RCC 7860 (cell line): ENCODE measurements at places on chromosomes 11 and 22.

DNA sequence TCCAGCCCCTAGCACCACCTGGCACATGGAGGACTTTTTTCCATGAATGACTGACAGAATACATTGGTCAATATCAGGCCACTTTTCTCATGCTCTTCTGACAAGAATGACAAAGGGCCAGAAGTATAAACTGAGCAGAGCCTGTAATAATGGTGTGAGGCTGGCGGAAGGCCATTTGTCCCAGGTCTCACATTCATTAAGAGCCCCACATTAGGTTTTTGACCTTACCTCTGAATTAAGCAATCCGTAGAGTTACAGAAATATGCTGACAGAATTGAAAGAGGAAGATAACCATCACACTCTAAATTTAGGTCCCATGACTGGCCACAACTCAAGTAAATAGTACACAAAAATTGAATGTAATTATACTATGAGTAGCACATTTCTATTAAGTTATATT lies 55.2 kb downstream of the SYT9 start:
- no peak for DNase-seq

DNA sequence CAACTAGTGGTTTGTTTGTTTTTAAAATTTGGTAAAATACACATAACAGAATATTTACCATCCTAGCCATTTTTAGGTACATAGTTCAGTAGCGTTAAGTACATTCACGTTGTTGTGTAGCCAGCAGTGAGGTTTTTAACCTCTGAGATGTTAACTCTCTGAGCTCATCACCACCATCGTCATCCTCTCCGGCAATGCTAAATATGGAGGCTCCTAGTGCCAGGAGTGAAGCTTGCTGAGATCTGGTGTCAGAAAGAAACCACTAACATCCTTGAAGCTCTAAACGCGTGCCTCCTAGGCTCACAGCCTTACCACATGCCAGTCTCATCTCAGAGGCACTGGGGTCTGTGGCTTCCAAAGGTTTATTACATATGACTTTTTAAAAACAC lies 330.2 kb upstream of the B3GAT1 start:
- DNase-seq: no peak

GRCh38 chr11:95187723-95188122 lies 43.3 kb downstream of the SESN3 start:
- no peak for DNase-seq

DNA sequence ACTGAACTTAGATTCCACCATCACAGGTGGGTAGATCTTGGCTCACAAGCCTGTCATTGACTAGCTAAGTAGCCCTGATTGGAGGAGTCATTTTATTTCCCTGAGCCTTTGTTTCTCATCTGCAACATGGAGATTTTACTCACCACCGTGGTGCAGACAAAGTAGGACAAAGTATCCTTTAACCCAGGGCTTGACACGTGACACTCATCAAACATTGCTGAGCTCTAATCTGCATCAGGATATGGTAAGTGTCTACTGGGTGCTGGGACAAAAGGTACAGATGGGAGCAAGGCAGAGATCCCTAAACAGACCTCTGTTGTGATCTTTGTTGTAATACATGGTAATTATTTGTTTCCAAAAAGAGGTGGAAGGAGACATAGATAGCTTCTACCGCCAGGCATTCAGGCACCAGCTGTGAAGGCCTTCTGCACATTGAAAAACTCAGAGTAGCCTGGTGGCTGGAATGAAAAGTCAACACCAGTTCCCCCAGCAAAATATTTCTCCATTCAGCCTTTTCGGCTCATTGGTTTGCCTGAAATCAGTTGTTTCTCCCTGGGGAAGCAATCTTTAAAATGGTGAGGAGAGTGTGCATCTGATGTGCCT lies 18.3 kb upstream of the MICAL2 start:
- DNase-seq: no peak

DNA sequence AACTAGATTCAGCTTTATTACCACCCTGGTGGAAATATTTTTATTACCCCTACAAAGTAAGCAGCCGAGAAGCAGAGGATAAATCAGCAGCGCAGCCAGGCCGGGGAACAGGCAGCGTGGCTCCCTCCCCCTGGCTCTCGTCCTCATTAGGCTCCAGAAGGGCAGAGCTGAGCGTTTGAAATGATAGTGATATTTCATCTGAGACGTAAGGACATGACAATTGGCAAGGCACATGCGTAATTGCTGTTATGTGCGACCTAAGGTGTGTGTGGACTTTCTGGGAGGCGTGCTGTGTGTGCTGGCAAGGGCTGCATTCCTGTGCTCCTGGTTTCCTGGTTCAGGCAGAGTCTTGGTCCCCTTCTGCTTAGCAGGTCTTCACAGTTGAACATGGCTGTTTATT lies 247.8 kb downstream of the TBC1D22A start:
- no peak for DNase-seq

DNA sequence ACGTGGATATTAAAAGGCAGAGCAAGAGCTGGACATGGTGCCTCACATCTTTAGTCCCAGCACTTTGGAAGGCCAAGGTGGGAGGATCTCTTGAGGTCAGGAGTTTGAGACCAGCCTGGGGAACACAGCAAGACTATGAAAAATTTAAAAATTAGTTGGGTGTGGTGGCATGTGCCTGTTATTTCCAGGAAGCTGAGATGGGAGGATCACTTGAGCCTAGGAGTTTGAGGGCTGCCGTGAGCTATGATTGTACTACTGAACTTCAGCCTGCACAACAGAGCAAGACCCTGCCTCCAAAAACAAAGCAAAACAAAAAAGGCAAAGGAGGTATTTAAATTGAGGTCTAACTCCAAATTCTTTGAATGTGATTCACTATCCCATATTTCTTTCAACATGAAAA lies 23.5 kb downstream of the RDX start:
- DNase-seq: no peak

DNA sequence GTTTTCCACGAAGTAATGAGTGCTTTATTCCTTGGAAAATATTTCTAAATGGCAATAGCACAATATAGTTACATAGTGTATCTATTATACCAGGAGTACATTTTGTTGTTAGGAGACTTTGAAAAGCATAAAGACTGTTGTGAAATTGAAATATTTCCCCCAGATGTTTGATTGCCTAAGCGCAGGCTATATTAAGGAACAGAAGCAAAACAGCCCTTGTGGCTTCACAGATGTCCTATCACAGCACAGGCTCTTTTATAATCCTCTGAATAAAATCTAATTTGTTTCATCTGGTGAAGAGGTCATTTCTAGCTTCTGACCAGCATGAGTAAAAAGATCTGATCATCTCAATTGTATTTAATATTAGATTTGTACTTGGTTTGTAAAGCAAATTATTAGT lies 48.2 kb downstream of the BSX start:
- no peak for DNase-seq

- no peak for DNase-seq
Measured at GRCh38 chr11:33222052-33222750, 35.0 kb upstream of the HIPK3 start.

GRCh38 chr11:1450949-1451710 lies 35.4 kb downstream of the MOB2 start:
- DNase-seq: no peak

- DNase-seq: no peak
Measured at GRCh38 chr11:121012091-121012490, 11.8 kb upstream of the TBCEL start.

DNA sequence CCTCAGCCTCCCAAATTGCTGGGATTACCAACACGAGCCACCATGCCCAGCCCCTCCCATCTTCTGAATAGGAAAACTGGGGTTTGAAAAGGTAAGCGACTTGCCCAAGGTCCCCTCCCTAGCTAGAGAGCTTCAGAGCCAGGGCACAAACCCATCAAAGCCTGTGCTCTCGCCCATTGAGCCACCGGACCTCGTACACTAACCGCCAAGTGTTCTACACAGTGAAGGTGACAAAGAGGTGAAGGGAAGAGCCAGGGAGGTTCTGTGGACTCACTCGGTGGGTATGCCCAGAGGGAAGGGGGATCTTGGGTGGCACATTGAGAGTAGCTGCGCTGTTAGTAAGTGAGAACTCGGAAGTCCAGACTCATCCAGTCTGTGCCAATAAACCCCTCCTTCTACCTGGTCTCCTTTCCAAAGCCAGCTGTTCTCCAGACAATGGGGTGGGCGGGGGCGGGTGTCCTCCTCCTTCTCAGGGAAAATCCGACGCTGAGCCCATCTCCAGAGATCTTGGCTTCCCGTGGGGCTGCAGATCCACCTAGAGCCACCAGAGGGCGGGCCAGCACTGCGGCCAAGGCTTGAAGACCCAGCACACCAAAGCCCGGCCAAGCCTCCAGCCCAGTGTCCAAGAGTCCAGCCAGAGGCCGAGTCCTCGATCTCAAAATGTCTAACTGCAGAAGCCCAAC lies 3.2 kb upstream of the RTN4RL2 start:
- DNase-seq: peak; percentile 56

- DNase-seq: no peak
Measured at GRCh38 chr22:45199723-45200122, 36.0 kb downstream of the NUP50 start.

DNA sequence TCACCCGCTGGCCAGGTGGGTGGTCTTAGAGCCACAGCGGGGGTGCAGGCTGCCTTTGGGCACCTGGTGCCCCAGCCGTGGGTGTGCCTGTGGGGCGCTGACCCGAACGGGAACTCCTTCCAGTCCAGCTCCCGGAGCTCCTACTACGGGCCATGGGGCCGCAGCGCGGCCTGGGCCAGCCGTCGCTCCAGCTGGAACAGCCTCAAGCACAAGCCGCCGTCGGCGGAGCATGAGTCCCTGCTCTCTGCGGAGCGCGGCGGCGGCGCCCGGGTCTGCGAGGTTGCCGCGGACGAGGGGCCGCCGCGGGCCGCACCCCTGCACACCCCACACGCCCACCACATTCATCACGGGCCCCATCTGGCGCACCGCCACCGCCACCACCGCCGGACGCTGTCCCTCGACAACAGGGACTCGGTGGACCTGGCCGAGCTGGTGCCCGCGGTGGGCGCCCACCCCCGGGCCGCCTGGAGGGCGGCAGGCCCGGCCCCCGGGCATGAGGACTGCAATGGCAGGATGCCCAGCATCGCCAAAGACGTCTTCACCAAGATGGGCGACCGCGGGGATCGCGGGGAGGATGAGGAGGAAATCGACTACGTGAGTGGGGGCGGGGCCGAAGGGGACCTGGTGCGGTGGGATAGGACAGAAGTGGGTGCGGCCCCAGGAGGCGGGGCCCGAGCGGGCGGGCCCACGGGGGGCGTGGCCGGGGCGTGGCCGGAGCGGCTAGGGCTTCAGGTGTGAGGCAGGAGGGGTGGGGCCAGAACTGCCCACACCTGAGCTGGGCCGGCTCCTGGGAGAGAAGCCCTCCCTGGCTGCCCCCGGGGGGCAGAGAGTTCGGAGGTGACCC lies 91.5 kb downstream of the CACNA1I start:
- DNase-seq: no peak

- DNase-seq: no peak
Measured at GRCh38 chr22:36010090-36010489, 18.5 kb downstream of the RBFOX2 start.

DNA sequence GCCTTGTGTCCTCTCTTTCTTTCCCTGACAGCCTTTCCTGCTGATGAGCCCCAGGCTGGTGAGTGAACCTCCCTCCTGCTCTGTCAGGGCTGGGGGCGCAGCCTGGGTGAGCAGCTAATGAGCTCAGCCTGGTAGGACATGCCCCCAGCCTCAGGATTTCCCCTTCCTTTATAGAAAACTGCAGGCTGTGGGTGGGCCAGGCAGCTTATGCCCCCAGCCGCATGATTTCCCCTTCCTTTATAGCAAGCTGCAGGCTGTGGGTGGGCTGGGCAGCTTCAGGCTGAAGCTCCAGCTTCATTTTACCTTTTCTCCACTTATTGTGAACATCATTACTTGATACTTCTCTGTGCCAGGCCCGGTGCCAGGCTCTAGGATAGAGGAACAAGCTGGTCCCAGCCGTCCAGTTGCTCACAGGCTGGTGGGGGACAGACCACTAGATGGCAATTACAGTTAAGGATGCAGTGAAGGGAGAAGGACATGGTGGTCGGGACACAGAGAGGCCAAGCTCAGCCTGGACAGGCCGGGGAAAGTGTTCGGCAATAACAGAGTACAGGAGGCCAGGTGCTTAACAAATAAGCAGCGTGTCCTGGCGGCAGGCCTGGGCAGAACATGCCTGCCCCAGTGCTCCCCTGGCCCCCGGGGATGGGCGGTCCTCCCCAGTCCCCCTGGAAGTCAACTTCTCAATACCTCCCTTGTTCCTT lies 5.3 kb downstream of the LGALS12 start:
- no peak for DNase-seq

DNA sequence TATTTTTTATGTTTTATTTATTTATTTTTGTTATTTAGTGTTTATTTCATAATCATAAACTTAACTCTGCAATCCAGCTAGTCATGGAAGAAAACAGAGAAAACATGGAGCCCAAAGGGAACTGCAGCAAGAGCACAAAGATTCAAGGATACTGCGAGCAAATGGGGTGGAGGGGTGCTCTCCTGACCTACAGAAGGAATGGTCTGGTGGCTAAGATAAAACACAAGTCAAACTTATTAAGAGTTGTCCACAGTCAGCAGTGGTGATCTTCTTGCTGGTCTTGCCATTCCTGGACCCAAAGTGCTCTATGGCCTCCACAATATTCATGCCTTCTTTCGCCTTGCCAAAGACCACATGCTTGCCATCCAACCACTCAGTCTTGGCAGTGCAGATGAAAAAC lies 36.7 kb downstream of the STIM1 start:
- DNase-seq: no peak

- no peak for DNase-seq
Measured at GRCh38 chr11:115982666-115983065, 478.5 kb upstream of the CADM1 start.

GRCh38 chr11:3021125-3021524 lies 29.0 kb upstream of the NAP1L4 start:
- DNase-seq: no peak

- no peak for DNase-seq
Measured at GRCh38 chr11:50037251-50037650, 4.6 kb downstream of the OR4C45 start.

GRCh38 chr11:5367448-5368074 lies 16.1 kb upstream of the OR51M1 start:
- peak; percentile 26 for DNase-seq

DNA sequence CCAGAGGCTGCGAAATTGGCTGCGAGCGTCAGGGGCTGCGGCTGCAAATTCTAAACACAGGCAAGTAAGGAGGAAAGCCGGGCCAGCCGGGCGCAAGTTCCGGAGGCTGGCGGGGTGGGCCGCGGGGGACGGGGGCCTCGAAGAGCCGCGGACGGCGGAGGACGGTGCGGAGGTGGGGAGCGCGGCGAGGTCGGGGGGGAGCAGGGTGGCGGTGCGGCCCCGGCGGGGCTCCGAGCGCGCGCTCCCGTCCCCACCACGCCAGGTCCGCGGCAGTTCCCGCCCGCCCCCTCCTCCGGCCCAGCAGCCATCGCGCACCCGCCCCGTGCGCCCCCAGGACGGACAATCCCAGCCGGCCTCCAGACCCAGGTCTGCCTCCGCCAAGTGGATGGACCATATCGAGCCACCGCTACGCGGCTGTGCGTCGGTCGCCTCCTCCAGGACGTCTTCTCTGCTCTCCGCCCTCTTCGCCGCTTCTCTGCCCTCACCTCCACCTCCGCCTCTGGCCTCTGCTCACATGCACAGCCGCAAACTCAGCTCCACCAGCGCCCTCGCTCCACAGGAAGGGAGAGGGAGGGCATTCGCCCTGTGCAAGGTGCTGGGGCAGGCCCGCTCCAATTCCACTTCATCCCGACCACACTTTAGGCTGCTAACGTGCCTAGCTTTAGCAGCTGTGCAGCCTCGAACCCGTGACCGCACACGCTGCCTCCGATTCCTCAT lies 7.2 kb downstream of the ELFN2 start:
- no peak for DNase-seq
